ENCODE measurements at places on chromosomes 7 and 10. TPM values are rescaled to one million over a fixed set of nuclear protein-coding genes. Genes with fewer than 3 reads are reported as not detected.

DNA sequence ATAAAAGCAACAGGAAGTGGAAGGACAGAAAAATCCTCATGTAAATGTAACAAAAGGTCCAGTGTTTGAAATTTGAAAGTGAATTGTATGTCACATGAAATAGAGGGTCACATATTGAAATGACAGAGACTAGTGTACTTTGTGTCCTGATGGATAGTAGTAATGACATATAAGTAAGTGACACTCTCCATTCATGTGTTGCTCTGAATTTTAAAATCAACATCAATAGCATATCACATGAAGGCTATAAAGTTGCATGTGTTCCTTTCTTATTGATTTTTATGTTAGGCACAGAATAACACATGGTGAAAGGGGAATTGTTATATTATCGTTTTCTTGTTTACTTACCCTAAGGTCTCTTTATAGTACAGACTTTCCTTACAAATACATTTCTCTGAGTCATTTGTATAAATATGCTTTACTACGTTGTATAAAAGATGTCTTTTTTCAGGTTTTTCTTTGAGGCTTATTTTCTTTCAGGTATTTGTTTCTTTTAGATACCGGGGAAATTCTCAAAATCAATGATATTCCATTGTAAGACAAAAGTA, 104.6 kb upstream of the CACNA2D1 start:
- no peak for DNase-seq

GRCh38 chr10:119087271-119087882, 6.8 kb upstream of the EIF3A start:
- DNase-seq: no peak

DNA sequence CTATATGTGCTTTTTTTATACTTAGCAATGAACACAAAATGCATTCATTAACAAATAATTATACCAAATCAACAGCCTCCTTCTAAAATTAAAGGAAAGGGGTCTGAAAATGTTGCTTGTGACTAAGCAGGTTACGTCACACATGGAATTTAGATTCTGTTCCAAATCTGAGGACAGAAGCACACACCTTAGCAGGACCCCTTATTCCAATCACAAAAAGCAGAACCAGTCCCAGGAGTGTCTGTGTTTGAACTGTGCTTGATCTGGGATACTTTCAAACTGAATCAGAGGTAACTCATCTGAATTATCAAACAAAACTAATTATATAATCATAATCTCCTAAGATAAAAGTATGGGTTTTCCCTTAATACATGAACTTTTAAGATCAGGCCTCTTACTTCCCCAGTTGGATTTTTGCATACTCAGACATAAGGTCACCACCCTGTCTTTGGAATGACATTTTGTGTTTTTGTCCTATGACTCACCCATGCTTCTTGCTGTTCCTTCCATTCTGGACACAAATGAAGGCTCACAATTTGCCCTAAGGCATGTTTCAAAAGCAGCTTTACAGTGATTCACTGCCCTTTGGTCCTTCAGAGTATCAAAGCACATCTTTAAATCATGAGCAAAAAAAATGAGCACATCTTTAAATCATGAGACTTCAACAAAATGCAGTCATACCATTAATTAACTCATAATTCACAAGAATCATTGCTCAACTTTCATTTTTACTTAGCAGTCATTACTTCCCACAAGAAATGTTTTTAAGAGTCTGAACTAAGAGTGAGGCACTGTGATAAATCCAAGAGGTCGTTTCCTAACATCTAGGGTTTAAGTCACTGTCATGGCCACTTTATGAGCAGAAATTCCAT, 35.5 kb downstream of the SEMA3C start:
- DNase-seq: no peak

GRCh38 chr7:143018931-143019330, 8.0 kb downstream of the OR9A2 start:
- no peak for DNase-seq

GRCh38 chr7:128791972-128792327, 182 bp downstream of the CCDC136 start:
- no peak for DNase-seq

ARHGAP12 gene
- 33.2 TPM for total RNA-seq

DNA sequence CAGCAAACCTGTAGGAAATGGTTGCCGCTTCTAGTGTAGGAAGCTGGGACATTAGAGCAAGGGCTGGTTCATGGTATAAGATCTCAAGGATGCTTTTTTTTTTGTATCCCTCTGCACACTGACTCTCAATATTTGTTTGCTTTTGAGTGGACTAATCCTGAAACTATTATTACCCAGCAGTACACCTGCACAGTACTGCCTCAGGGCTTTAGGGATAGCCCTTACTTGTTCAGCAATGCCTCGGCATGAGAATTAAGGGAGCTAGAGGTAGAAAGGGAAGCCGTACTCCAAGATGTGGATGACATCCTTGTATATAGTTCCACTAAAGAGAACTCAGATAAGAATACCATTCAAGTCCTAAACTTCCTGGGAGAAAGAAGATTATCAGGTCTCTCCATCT, 70.5 kb downstream of the COPG2 start:
- no peak for DNase-seq

Measured in neural crest cell (in vitro differentiated cells).